ENCODE measurements at places on chromosomes 12 and 14.

DNA sequence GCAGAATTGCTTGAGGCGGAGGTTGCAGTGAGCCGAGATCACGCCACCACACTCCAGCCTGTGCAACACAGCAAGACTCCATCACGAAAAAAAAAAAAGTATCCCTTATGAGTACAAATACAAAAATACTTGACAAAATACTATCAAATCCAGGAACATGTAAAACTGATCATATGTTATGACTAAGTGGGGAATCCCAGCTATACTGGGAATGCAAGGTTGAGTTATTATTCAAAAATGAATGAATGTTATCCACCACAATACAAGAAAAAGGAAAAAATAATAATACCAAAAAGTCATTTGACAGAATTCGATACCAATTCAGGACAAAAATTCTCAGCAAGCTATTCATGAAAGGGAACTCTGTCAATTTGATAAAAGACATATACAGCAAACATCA is 32.6 kb downstream of the MOK start:
- DNase-seq: no peak

DNA sequence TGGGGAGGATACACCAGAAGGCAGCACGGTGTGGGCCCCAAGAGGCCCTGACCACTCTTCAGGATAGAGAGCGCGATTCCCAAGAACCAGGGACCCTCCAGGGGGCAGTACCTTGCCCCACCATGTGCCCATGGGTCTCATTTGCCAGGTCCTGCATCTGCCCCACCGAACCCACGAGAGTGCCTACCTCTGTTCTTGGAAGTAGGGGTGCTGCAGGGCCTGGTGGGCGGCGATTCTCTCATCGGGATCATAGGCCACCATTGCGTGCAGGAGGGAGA is 72.7 kb downstream of the MOK start:
- no peak for DNase-seq

DNA sequence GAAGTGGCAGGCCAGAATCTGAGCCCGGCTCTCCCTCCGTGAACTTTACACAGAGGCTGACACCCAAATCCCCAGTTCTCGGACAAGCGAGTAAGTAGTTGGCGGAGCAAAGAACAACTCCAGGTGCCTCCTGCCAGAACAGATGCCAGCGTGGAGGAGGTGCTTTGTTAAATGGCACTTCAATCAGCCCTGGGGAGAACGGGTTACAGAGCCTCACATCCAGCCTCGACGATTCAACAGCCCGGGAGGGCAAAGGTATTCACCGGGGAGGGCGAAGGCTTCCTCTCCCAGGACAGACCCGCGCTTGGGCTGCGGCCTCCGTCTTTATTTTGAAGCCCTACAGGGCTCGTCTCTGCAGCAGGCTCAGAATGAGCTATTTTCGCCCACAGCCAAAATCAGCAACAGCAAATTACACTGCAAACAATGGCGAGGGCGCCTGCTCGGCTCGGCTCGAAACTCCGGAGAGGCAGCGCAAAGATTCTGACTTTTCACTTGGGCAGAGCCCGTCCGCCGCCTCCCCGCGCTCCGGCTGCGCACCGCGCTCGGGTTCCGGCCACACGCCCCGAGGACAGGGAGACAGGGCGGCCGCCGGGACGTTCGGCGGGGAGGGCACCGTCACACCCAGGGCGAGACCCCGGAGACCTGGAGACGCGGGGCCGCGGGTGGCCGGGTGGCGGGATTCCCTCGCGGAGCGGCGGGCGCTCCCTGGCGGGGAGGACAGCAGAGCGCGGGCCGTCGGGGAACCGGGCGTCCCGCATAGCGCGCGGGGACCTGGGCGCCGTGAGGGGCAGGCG is 811 bp downstream of the TMCC3 start:
- peak; percentile 56 for DNase-seq

DNA sequence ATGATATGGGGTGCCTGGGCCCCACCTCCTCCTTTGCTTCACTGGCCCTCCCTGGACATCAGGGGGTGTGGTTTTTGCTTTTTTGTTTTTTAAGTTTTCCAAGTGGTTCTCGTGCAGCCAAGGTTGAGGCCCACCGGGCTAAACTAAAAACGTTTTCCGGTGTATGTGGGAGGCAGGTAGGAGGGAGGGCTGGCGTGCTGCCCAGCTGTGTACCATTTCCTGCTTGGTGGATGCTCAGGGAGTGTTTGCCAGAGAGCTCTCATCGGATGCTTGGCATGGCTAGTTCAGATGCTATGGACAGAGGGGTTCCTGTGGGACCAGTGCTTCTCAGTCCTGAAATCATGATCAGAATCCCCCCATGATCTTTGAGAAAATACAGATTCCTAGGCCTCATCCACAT is 246.4 kb downstream of the CACNA1C start:
- peak; percentile 22 for DNase-seq

GRCh38 chr12:61871485-61871810 is 388.8 kb upstream of the USP15 start:
- no peak for DNase-seq

DNA sequence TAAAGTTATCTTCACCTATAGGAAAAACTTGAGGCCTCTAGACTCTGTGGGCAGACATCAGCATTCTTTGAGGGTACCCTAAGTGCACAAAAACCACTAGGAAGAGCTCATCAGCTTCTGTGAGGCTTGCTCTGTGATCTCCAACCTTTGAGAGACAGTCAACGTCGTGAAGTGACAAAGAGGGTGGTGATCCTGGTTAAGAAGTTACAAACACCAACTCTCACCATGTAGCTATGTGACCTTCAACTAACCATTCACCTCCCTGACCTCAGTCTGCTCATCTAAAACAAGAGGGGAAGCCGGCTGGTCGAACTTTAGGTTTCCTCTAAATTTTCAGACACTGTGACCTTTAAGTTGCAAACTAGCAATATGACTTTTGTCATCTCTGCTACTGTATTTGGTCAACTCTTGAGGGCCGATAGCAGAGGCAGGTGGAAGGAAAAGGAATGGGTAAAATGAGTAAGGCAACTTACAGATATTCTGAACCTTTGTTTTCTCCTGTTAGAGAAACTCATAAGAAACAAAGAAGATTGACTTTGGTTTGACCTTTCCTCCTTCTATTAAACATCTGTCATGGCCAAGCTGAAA is 103.2 kb upstream of the PARP11 start:
- DNase-seq: peak; percentile 45

GRCh38 chr14:92391726-92392125 is 68.8 kb downstream of the SLC24A4 start:
- DNase-seq: no peak

GRCh38 chr12:42633594-42633993 is 44.0 kb upstream of the PRICKLE1 start:
- no peak for DNase-seq

DNA sequence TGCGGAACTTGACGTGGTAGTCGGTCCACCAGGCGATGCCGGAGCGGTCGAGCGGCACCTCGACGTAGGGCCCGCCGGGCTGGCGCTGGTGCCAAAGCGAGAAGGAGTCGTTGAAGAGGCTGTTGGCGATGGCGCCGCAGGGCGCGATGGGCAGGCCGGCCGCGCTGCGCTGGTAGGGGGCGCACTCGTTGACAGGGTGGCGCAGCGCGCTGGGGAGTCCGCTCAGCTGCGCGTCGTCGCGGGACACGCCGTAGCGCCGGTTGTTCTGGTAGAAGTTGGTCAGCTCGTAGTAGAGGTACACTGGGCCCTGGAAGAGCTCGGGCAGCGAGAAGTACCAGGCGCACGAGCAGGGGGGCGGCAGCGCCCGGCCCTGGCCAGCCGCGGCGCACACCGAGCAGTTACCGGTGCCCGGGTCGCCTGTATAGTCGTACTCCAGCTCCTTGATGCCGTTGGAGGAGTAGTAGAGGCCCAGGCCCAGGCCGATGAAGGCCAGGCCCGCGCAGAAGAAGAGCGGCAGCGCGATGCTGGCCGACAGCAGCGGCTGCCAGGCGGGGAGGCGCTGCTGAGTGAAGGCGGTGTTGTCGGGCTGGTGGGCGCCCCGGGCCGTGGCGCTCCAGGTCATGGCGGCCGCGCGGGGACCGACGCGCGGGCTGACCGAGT is 482 bp downstream of the TMEM30B start:
- DNase-seq: peak; percentile 86

DNA sequence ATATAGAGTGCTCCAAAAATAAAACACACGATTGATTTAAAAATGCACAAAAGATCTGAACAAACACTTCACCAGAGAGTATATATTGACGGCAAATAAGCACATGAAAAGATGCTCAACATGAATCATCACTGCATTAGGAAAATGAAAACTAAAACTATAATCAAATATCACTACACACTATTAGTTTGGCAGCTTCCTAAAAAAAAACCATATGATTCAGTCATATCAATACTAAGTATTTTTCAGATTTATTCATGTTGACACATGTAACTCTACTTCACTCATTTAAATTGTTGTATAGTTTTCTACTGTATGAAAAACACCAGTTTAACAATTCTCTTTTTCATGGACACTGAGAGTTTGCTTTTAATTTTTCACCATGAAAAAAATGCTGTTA is 41.6 kb downstream of the EXOC5 start:
- DNase-seq: no peak

DNA sequence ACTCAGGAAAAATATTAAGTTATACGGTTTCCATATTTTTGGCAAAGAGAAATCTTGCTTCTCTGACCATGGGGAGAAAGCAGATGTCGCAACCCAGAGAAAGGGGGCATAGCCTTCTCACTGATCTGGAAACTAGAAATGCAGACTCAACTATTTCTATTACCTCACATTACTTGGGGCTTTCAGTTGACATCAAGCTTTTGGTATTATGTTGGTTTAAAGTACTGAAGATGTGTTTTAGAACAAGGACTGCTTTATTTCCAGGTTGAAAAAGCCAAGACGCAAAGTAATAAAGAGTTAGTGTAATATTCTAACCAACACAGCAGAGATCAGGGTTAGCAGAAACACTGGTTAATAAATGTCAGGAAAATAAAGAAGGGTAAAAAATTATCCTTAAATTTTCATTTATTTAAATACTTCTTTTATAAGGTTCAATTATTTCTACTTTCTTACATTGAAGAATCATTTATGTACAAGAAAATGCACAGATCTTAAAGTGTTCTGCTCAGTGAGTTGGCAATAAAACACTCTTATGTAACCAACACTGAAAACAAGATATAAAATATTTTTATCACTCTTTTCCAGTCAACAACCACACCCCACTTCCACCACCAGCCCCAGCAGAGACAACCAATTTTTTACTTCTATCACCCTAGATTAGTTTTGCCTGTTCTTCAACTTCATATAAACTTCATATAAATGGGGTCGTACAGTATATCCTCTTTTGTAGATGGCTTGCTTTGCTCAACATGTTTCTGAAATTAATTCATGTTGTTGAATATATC is 26.0 kb downstream of the DCP1B start:
- no peak for DNase-seq

DNA sequence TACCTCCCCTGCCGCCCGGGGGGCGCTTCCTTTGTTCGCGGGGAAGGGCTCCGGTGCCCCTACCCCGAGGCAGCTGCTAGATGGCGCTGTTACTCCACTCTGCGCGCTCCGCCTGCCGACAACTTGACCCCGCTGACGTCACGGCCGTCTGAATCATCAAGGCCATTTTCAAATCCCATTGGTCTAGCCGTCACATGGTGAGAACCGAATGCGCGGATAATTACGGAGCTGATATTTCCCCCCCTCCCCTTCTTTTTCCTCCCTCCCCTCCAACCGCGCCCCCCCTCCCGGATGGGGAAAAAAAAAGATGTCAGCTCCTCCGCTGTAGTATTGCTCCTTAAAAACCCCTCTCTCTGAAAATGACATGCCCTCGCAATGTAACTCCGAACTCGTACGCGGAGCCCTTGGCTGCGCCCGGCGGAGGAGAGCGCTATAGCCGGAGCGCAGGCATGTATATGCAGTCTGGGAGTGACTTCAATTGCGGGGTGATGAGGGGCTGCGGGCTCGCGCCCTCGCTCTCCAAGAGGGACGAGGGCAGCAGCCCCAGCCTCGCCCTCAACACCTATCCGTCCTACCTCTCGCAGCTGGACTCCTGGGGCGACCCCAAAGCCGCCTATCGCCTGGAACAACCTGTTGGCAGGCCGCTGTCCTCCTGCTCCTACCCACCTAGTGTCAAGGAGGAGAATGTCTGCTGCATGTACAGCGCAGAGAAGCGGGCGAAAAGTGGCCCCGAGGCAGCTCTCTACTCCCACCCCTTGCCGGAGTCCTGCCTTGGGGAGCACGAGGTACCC is at the start of gene HOXC10:
Gene HOXC10, plus strand, starts transcription at position 246 of the 791 bp plus-strand sequence. Its CDS starts 114 bp downstream, at position 360.
- peak; percentile 93 for DNase-seq

- DNase-seq: no peak
Observed at GRCh38 chr12:49902399-49903350, 1.0 kb downstream of the FAIM2 start.

- DNase-seq: no peak
Observed at GRCh38 chr12:105819549-105819948, 319.2 kb downstream of the NUAK1 start.

DNA sequence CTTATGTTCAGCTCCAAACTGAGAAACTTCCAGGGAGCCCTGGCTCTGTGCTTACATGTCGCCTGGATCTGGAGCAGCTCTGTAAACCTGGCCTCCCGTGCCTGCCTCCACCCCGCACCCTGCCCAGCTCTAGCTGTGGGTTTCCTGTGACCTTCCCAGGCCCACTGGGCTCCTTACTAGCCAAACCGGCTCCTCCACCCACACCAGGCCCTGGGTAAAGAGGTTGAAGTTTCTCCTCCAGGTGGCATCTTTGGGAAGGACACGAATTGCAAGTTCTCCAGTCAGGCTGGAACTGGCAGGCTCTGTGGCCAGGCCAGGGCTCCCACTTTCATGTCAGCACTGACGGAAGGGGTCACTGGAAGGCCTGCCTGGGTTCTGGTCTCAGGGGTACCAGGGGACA is 60.9 kb upstream of the ZFP36L1 start:
- DNase-seq: no peak

- DNase-seq: no peak
Observed at GRCh38 chr12:32331133-32331532, 68.2 kb upstream of the FGD4 start.

- no peak for DNase-seq
Observed at GRCh38 chr12:78189656-78190055, 359.0 kb downstream of the NAV3 start.

GRCh38 chr12:23770202-23770938 is 179.1 kb downstream of the SOX5 start:
- DNase-seq: no peak

- no peak for DNase-seq
Observed at GRCh38 chr12:32198555-32198954, 91.9 kb downstream of the BICD1 start.

DNA sequence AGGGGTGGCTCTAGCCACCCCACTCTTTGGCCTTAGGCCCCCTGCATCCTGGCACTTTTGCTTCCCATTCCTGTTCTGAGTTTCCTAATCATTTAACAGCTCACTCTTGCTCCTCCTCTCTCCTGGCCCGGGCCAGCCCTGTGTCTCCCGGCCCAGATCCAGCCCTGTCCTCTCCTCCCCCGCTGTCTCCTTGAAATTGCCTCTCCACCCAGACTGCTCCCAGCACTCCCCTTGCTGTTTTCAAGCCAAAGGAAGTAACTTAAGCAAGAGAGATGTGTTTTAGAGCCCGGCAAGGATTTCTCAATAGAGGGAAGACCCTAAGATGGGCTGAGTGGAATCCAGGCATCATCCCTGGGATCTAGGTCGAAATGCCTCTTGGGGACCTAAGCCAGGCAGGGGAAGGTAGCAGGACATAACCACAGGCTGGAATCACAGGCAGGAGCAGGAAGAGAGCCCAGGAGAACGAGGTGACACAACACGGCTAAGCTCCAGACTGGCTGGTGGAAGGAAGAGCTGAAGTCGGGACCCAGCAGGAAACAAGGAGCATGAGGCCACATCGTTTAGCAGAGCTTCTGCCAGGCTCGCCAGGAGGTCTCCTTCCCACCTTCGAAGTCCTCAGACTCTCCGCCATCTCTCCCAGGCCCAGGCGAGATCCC is 2.0 kb upstream of the LRP1-AS start:
- no peak for DNase-seq

Measured in activated T-cell treated with anti-CD3 and anti-CD28 coated beads, Interleukin-2, amount 50 U/mL, for 48 hours (primary cell).